Activated naive CD4-positive, alpha-beta T cell treated with anti-CD3 and anti-CD28 coated beads for 36 hours (primary cell): ENCODE measurements at places on chromosomes 16 and 17.

DNA sequence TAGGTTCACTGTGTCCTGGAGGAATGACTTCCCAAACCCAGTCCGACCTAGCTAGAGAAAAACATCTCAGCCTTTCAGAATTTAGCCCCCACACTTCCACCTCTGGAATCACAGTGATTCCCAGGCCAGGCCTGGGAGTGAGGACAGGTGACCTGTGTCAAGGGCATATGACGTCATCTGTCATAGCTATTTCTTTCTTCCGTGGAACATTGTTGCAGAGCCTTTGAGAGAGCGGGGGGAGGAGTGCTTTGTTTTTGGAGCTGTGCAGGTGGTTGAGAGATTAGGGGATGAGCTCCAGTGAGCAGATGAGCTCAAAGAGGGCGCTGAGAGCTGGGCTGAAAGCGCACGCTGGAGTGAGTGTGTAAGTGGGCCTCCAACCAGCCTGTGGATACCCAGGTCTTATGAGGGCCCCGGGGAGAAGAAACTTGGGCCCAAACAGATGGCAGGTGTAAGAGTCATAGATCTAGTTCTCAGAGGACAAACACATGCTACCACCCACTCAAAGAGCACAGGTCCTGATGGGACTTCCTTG is 344.8 kb downstream of the SNX29 start:
- DNase-seq: no peak

GRCh38 chr17:48543854-48544348 is 1.0 kb downstream of the HOXB2 start:
- peak; percentile 48 for DNase-seq

- no peak for DNase-seq
These were observed 168.4 kb downstream of the RAB11FIP4 start for GRCh38 chr17:31559584-31560501.

DNA sequence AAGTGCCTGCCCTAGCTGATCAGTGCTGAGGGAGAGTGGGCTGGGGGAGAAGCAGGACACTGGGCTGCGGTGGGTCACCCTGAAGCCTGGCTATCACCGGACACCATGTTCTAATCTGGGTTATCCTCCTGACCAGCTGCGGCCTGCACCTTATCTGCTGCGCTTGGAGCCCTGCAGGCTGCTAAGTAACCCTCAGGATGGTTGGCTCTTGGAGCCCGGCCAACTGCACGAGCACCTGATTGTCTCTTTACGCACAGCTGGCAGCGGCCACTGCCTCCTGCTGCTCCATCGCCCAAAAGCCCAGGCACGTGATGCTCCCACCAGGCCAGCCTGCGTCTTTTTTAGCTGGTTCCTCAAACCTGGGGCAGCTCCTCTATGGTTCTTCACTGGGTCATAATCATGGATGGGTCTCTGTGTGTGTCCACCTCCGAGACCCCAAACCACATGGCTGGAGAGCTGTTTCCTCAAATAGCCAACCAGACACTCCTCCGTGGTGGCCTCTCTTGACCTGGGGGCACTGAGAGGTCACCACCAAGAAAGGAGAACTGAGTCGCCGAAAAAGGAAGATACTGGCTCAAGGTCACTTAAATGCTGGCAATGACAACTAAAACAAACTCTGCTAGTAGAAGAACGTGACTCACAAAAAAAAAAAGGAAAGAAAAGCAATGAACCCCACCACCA is 21.7 kb downstream of the SPHK1 start:
- DNase-seq: no peak

DNA sequence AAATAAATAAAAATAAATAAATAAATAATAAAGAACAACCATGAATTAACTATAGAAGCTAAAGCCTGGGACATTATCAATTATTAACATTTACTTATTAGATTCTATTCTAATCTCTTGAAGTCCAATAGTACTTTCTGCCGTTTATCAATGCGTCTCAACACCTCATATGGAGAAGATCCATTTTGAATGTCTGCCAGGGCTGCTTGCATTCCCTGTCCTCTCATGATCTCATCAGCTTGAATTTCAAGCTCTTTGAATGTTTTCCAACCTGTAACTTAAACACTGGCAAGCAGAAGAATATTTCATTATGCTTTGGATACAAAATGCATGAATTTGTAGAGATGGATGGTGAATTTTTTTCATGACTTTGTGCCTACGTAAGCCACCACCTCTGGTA is 191.9 kb upstream of the ANKFN1 start:
- no peak for DNase-seq
